ENCODE measurements at places on chromosomes 1 and 21. TPM values are rescaled to one million over a fixed set of nuclear protein-coding genes. Genes with fewer than 3 reads are reported as not detected.

ATP1B1 gene
- 3.5 TPM for total RNA-seq

DNA sequence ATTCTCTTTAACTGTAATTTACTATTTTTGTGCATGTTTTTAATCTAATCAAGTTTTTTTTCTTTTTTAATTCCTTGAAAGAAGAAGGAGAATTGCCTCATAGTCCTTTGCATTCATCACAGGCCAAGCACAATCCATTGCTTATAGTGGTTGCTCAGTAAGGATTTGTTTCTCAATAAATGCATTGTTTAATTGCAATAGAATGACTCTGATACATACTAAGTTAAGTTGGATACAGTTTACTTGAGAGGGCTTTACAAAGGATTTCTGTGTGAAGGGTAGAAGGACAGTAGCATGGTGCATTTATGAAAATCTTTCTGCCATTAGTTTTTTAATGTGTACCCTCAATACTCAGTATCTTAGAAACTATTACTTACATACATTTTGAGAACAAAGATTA, 186.2 kb downstream of the LRRIQ3 start:
- DNase-seq, result no peak

- no peak for DNase-seq
Measured at GRCh38 chr21:21722731-21723130, 724.5 kb downstream of the NCAM2 start.

WNT4 gene
- total RNA-seq, result not detected

DNA sequence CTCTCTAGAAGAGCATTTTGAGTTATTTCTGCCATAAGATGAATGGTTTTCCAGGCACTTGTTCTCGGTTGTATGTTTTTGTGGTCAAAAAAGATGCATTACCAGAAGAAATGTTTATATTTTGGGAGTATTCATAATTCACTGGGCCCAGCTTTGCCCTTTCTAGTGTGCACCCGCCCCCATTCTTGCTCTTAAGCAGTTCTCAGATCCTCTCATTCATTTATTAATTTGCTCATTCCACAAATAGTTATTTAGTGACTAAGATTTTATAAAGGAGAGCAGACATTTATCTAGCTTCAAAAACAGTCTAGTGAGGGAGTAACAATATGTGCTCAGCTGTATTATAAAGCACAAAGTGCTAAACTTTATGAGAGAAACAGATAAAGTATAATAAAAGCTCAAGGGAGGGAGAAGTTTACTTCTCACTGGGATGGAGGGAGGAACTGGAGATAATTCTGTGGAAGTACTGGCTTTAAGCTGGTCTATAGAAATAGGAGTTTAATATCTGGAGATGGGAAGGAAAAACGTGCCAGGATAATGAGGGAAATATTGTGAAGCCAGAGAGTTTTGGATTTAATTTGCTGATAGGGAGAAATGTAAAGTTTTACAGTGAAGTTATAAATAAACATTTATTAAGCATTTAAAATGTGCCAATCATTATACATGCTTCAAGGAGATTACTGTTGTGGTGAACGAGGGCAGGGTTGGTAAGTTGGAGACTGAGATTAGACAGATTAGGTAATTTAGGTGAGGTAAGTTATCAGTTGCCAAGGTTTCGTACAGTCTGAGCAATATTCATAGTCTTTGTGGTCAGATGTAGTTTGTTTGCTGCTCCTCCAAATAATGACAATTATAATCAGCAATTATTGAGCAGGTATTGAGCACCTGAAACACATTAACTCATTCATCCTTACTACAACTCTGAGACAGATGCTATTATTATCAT, 9.1 kb upstream of the MACF1 start:
- DNase-seq, result no peak

CLK2 gene
- 32.1 TPM for total RNA-seq

GBP4 gene
- 6.6 TPM for total RNA-seq

GRCh38 chr1:214397497-214397896, 116.5 kb downstream of the SMYD2 start:
- no peak for DNase-seq

GRCh38 chr1:22044690-22045420, 7.7 kb upstream of the CDC42 start:
- DNase-seq, result no peak

UBR4 gene
- 222 TPM for total RNA-seq

CHIA gene
- total RNA-seq, result not detected

IQCC gene
- total RNA-seq, result not detected

DNA sequence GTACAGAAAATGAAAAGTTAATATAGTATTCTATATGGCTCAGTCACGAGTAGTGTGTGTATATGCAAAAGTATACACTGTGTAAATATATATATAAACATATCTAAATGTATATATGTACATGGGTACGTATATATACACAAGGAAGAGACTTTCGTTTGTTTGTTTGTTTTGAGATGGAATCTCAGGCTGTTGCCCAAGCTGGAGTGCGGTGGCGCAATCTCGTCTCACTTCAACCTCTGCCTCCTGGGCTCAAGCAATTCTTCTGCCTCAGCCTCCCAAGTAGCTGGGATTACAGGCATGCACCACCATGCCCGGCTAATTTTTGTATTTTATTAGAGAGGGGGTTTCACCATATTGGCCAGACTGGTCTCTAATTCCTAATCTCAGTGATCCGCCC, 16.4 kb downstream of the IL12RB2 start:
- no peak for DNase-seq

IFNAR2 gene
- total RNA-seq, result 30.3 TPM

SYTL1 gene
- total RNA-seq, result 0.21 TPM
